Inflammatory macrophage (primary cell): ENCODE measurements at places on chromosomes 16 and 17.

DNA sequence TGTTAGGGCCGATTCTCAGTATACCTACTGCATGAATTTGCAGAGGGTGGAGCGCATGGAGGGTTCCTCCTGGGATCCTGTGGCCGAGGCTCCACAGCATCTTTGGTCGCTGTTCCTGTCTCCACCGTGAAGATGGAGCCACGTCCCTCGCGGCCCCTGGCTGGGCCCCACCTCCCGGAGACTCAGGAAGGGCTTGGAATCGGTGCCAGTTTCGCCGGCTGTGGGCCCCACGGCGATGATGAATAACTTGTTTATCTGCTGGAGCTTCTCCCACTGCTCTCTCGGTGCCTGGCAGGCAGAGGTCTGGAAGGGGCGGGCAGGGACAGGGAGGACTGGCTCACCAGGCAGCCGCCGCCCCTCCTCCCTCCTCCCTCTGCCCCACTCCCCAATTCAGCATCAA is 8.1 kb downstream of the SLC5A11 start:
- DNase-seq, result no peak

DNA sequence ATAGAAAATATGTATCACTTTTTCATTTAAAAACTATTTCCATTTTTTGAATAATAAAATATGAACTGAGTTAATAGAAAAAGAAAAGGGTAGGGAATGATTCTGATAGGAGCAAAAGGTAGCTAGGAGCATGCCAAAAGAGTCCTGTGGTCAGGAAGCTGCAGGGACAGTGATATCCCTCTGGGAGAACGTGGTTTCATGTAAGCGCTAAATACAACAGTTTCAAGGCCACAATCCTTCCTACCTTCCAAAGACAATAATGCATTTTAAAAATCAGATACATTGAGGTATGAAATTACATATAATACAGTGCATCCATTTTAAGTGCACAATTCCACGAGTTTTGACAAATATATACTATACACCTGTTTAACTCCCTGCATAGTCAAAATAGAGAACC is 55.8 kb downstream of the CCDC182 start:
- no peak for DNase-seq

GRCh38 chr16:88382491-88383400 is at the start of gene ZNF469:
Gene ZNF469 (plus strand): TSS chr16:88382959. CDS start chr16:88427471, 44,512 bp downstream.
- DNase-seq, result no peak

DNA sequence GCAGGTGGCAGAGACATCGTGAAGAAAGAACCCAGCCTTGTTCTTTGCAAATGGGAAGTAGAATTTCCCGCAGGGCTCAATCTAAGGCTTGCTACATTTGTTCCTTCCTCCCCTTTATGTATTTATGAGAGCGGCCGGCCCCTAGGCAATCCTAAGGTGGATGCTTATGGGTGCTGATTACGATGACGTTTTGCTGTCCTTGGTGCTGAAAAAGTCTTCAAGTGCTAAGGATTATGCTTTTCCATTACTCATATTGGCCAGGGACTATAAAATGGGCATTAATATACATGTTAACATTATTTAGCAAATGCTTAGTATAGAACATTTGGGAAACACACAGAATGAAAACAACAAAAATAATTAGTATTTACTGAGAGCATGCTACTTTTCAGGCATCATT is 313.3 kb upstream of the XYLT1 start:
- no peak for DNase-seq

GRCh38 chr17:72916991-72917390 is 175.5 kb downstream of the SLC39A11 start:
- no peak for DNase-seq

DNA sequence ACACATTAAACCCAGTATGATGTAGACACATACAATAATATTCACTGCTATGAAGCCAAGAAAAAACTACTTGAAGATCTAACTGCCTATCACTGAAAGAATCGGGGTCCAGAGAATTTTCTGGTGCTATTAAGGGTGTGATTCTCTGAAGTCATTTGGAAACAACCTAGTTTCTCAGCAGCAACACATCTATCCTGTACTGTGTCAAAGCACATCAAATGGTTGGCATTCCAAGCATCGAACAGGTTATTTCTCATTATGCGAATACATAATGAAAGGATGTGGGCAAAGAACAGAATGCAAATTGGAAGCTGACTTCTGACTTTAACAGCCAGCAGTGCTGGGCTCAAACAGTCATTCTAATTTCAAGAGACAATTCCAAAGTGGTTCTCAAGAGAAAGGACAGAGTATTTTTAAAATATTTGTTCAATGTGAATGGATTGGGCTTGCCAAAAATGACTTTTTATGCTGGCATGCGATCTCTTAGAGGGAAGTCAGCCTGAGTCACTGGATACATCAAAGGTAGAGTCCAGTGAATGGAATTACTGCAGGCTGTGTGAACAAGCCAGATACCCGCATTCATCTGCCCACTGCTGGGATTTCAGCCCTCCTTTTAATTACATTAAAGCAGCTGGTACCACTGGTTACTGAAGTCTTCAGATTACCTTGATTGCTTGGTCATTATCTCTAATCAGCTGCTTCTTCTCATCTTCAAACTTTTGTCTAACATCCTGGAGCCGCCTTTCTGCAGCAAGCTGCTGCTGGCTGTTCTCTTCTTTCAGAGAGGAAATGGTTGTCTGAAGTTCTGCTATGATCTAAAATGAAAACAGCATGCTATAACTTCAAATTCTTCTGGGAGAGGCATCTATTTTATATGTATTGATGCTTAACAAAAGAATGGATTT is 181.2 kb upstream of the AXIN2 start:
- DNase-seq, result no peak

- peak; percentile 43 for DNase-seq
Observed at GRCh38 chr17:47802341-47803022, 19.1 kb downstream of the OSBPL7 start.

DNA sequence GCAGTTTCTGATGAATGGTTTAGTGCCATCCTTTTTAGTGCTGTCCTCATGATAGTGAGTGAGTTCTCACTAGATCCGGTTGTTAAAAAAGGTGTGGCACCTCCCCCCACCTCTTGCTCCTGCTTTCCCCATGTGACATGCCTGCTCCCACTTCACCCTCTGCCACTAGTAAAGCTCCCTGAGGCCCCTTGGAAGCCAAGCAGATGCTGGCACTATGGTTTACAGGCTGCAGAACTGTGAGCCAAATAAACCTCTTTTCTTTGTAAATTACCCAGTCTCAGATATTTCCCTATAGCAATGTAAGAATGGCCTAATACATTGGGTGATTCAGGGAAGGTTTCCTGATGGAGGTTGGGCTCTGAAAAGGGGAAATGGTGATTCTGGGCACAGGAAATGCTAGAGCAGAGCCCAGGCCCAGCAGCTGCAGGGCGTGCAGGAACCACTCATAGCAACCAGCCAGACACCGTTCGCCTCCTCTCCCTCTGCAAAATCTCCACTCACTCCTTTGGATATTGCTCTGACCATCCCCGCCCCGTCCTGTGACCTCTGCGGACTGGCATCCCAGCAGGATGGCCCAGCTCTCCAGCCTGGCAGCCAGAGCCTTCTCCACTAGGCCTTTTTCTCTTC is 2.6 kb upstream of the ADORA2B start:
- peak; percentile 90 for DNase-seq

- no peak for DNase-seq
Observed at GRCh38 chr17:51725185-51725584, 433.3 kb downstream of the CA10 start.

GRCh38 chr16:81238296-81239011 is at the start of gene BCO1:
Gene BCO1 (plus strand): TSS chr16:81238689. CDS start chr16:81238909, 220 bp downstream.
- DNase-seq, result no peak

DNA sequence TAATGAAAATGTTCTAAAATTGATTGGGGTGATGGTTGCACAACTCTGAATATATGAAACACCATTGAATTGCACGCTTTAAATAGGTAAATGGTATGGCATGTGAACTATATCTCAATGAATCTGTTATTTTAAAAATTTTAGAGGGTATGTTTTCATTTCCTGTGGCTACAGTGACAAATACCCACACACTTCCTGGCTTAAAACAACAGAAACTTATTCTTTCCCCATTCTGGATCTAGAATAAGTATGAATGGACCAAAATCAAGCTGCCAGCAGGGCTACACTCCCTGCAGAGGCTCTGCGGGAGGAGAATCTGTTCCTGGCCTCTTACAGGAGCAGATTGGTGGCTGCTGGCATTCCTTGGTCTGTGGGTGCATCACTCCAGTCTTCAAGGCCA is 11.3 kb upstream of the PECAM1 start:
- peak; percentile 40 for DNase-seq

GRCh38 chr16:9151597-9151996 is 60.2 kb downstream of the HAPSTR1 start:
- DNase-seq, result no peak

DNA sequence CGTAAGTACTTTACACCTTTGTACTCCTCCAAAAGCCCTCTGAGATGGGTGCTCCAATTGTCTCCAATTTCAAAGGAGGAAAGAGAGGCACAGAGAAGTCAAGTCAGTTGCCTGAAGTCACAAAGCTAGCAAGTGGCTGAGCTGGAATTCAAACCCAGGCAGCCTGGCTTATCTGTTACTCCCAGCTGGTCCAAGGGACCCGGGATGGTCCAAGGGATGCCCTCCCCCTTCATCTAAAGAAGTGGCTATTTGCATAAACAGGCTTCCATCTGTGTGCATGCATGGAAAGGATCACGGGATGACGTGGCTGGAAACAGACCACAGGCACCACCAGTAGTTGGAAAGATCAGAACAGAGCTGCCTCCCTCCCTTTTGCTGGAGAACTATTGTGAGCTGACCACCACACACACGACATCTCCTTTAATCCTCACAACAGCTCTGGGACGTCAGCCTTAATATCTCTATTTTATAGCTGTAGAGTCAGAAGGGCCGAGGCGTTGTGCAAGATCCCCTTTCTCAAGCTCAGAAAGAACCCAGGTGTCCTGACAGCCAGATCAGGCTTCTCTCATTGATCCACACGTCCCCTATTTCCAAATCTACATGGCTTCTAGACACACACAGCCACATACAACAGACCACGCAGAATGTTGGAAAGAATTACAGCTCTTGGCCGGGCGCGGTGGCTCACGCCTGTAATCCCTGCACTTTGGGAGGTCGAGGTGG is 10.9 kb upstream of the COL1A1 start:
- DNase-seq, result no peak

DNA sequence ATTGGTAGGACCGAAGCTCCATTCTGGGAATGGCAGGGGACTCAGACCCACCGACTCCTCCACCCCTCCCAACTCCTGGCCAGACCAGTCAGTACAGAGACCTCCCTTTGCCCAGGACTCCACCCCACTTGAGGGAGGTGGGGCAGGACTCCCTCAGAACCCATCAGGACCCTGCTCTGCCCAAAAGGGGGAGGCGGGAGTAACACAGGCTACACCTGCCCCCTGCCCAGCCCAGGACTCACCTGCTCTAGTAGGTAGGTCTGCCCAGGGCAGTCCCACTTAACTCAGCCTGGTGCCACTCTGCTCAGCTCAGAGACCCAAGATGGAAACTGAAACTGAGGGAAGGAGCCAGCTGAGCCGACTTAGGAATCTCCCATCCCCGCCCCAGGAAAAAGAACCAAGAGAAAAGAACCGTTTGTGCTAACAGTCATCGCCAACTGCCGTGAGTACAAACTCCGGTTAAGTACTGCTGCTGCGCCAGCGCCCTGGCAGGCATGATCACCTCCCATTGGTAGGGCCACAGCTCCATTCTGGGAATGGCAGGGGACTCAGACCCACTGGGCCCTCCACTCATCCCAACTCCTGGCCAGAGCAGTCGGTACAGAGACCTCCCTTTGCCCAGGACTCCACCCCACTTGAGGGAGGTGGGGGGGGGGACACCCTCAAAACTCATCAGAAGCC is 503 bp downstream of the DHX58 start:
- DNase-seq, result no peak

- no peak for DNase-seq
Observed at GRCh38 chr17:42678951-42679491, 2.2 kb upstream of the PLEKHH3 start.

GRCh38 chr16:90018297-90018651 is 982 bp downstream of the DBNDD1 start:
- no peak for DNase-seq

GRCh38 chr16:12405089-12405488 is 398.6 kb downstream of the CPPED1 start:
- DNase-seq, result no peak

- DNase-seq, result no peak
Observed at GRCh38 chr16:81292936-81293335, 21.8 kb upstream of the GAN start.

- DNase-seq, result no peak
Observed at GRCh38 chr17:4317610-4318009, 48.9 kb downstream of the UBE2G1 start.

DNA sequence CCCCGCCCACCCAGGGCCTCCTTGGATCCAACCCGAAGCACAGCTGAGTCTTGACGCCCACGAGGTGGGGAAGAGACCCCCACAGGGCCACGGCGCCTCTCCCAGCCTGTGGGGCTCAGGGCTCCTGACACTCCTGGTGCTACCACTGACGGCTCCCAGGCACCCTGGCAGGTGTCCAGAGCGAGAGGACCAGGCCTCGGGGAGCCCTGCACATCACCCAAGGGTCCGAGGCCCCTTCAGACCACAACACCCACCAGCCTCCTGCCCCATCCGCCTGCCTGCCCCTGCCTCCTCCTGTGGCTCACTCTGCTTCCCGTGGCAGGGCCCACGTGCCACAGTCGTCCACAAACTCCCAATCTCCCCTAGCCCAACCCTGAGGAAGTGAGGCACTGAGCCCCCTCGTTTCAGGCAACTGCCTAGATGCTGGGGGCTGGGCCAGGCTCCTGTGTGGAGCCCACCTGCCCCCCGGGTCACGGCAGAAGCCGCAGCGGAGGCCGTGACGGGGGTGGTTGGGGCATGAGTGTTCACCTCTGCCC is 28.3 kb upstream of the AATK start:
- DNase-seq, result no peak

DNA sequence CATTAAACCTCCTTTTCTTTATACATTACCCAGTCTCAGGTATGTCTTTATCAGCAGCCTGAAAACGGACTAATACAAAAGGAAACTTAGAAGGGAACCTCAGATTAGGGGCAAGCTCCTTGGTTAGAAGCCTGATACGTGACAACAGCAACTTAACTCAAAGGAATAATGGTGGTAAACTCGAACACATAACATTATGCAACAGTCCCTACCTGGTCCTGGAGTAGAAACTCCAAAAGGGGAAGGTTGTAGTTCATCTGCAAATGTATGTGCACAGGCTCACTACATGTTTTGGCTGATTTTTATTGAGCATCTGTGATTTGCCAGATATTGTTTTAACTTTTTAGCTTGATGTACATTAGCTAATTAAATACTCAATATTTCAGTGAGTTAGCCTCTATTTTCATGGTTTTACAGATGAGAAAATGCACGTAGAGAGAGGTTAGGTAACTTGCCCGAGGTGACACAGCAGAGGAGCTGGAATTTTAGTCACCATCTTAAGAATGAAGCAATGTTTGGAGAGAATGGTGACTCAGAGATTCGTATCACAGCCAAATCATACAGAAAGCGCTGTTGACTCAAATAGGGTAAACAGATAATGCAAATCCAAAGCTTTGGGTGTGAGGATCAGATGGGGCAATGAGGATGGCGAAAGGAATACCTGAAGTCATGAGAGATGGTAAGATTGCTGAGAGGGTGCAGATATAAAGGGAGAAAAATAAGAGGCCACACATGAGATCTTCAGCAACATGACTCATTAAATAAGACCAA is 194.9 kb upstream of the RBFOX1 start:
- no peak for DNase-seq

GRCh38 chr16:49337814-49338350 is 35.7 kb upstream of the C16orf78 start:
- DNase-seq, result no peak

GRCh38 chr17:50200457-50201275 is 765 bp downstream of the COL1A1 start:
- DNase-seq, result peak; percentile 75

GRCh38 chr16:8963821-8964441 is at the start of gene USP7:
Gene USP7 (minus strand): TSS chr16:8963906. CDS start chr16:8963285, 621 bp downstream.
- peak; percentile 94 for DNase-seq
